ENCODE measurements at places on chromosomes 3 and 15.

DNA sequence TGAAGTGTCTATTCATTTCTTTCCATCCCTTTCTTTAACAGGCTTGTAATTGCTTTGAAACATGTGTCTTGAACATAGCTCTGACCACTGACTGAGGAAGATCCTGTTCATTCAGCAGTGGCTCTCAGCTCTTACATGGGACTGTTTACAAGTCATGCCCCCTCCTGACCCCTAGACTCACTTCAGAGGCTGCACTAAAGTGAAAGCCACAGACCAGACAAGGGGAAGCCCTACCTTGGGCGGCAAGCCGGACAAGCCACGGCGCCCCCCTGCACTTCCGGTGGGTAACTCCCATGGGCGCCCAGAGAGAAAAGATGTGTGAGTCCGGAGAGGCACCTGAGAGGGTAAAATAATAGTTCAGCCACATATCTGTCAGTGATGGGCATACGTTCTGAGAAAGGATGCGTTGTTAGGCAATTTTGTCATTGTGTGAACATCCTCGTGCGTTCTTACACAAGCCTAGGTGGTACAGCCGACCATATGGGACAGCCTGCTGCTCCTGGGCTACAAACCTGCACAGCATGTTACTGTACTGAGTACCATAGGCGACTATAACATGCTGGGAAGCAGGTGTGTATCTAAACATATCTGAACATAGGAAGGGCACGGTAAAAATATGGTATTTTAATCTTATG is 116.2 kb downstream of the CHSY1 start:
- DNase-seq, result no peak

DNA sequence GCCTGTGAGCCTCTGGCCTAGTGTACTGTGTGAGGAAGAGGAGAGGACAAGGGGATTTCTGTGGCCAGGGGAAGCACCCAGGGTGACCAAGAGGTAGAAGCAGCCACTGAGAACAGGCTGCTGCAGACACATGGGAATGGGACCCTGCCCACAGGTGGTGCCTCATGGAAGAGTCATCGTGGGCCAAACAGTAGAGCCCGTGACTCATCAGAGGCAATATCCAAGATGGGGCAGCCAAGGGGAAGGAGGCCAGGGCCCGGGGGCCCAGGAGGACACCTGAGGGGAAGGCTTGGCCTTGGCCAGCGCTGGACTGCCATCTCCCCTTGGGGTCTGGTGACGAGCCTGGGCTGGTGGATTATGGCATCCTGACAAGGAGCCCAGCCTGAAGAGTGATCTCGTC is 275.0 kb upstream of the LYSMD4 start:
- no peak for DNase-seq

DNA sequence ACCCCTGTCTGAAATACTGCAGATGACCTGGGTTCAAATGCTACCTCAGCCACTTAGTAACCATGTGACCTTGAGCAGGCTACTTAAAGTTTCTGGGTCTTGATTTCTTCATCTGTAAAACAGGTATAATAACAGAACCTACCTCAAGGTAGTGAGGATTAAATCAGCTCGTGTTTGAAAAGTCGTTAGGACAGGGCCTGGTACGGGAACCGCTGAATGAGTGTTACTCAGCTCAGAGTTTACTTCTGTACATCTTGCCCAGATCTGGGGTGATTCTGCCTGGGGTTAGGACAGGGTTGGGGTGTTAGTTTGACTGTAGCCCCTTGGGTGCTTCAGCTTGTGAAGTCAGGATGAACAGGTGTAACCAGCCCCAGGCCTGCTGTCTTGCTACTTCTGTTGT is 1.8 kb downstream of the SEMA4B start:
- DNase-seq, result no peak

DNA sequence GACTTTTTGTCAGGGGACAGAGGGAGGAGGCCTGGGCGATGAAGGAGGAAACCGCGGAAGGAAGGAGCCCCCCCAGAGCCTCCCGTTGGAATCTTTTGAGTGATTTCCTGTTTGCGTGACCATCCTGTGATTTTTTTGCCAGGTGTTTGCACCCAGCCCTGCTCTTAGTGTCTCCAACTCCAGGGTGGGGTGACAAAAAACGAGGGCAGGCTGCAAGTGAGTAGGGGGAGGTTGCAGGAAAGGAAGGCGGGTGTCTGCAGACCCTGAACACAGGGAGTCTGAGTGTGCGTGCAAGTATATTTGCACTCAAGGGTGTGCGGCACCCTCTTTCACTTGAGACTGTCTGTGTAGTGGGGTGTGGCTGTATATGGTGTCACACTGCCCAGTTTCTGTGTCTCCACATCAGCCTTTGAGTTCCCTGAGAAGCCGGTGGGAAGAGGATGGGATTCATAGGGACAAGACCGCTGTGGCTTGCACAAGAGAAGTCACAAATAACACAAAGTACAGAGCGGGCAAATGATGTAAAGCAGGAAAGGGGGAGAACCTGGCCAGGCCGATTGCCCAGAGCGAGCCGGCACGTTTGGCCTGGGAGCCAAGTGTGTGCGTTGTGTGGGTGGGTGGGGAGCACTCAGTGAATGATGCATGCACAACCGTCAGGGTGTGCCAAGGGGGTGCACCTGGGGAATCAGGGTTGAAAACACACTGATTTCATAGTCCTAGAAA is 6.6 kb downstream of the ISLR2 start:
- no peak for DNase-seq

GRCh38 chr3:131903988-131904415 is 130.8 kb downstream of the CPNE4 start:
- no peak for DNase-seq

- DNase-seq, result no peak
Measured at GRCh38 chr15:46166750-46167149, 531.9 kb downstream of the SQOR start.

DNA sequence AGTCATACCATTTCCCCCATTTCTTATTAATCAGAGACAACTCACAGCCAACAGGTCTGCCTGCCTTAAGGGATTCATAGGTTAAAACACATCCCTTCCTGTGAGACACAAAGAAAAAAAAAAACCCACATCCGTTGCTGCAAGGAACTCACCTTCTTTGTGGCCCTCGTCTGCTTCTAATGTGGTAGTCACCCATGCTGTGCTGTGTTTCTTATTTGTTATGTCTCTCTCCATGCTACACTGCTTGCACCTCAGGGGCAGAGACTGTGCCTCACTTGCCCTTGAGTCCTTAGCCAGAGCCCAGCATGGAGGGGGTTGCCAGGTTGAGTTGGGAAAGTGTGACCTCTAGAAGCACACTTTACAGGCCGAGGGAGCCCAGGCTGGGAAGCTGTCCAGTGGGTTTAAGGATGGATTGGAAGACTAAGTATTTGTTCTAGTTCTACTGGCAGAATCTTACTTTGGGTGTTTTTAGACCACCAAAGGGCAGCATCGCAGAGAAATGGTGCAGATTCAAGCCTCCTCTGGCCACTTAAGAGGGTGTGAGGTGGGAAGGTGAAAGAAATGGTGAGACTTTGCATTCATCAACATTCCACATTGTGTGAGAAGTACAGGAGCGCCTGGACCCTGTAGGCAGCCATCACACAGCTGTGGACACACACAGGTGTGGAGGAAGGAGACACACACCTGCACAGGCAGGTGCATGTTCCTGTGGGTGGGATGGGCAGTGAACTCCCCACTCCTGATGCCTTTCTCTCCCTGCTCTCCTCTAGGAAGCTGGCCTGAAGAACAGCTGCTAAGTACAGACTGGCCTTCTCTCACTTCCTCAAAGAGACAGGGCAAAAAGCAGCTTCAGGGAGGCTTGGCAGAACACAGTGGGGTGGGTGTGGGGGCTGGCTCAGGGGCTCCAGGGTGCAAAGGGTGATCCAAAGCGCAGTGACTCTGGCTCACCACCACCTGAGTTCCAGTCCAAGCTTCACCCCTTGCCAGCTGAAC is 48.8 kb downstream of the GLB1 start:
- peak; percentile 55 for DNase-seq

DNA sequence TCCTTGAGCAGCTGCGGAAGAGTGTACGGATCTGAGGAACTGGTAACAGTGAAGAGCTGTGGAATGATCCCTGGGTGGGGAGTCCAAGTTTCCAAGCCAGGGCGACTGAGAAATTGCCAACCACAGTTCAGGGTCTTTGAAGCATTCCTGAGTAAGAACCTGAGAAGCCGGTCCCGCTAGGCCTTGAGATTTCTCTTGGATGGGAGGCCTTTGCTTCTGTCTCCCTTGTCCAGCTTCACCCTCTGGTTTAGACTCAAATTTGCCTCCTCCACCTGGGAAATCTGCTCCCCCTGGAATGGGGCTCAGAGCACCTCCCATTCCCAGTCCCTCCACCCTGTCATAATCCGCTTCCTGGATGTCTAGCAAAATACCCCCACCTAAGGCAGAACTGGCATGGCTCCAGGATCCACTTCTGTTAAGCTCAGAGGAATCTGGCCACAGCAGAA is 127.7 kb upstream of the DLG1 start:
- no peak for DNase-seq

GRCh38 chr3:124089214-124089613 is 97.3 kb upstream of the ROPN1 start:
- no peak for DNase-seq

GRCh38 chr3:13132281-13132680 is 59.1 kb upstream of the IQSEC1 start:
- no peak for DNase-seq

DNA sequence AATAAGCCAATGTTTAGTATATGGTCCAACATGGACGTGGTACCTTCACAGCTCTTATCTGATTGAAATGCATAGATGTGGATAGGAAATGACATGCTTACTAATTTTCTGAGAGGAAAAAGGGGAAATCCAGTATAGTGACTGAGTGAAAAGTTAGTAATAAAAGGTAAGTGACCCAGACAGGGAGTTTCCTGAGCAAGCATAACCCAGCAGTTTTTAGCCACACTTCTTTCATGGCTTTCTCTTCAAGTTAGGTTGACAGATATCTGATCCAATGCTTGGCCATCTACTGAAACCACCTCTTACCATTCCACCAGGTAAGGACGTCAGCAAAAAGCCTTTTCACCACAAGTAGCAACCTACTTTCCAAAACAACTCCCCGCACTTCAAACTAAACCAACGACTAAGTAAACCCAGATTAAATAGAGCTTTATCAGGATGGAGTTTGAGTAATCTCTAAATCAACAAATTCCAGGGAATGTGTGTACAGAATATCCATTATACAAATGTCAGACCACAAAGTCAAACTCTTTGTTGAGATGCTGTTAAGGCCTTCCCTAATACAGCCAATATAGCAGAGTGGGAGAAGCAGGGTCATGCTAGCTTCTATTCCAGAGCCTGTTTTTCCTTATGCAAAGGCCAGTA is 329.7 kb downstream of the RORA start:
- DNase-seq, result no peak

DNA sequence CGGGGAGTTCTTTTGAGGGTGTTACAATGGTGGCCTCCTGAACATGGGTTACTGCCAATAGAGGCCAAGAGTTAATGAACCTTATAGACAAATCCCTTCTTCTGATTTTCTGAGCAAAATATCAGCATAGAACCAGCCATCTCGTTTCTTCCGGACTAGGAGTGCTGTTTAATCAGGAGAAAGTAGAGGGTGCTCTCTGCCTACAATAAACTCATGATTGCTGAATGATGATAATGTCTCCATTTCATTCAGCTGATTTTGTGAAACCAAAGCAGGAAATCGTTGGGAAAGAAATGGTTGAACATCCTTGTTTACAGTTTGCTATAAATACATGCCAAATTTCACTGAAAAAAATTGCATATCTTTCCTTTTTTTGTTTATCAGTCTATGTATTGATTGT is 142.8 kb upstream of the PLSCR5 start:
- DNase-seq, result no peak

- DNase-seq, result no peak
Measured at GRCh38 chr3:133479895-133480669, 80.2 kb downstream of the BFSP2 start.

GRCh38 chr3:189108735-189109134 is 63.0 kb upstream of the TPRG1 start:
- no peak for DNase-seq

- no peak for DNase-seq
Measured at GRCh38 chr15:25345943-25346342, 92.9 kb downstream of the UBE3A start.

DNA sequence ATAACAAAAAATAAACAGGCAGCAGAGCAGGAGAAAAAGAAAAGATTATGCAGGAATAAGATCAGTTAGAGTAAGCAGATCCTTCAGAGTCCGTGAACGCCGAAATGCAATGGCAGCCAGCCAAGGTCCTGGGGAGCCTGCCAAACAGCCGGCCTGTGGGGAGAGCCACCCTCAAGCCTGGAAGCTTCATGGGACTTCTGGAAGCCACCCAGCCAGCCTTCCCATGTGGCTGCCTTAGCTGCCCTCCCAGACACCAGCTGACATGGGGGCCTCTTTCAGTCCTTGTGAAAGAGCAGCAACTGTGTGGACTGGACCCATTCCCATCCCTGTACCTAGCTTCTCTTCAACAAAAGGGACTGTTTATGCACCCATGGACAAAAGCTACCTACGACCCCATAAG is 64.9 kb upstream of the RAD18 start:
- DNase-seq, result no peak

GRCh38 chr15:83612226-83612625 is 41.7 kb upstream of the ADAMTSL3 start:
- no peak for DNase-seq

GRCh38 chr3:42988566-42988965 is 9.5 kb downstream of the GASK1A start:
- no peak for DNase-seq

GRCh38 chr3:23701716-23702597 is 103.8 kb upstream of the UBE2E1 start:
- DNase-seq, result no peak

GRCh38 chr3:191388823-191389222 is 58.5 kb upstream of the UTS2B start:
- DNase-seq, result no peak

- no peak for DNase-seq
Measured at GRCh38 chr15:60424006-60424405, 26.2 kb upstream of the ANXA2 start.

GRCh38 chr3:150458001-150458400 is 49.9 kb downstream of the TSC22D2 start:
- DNase-seq, result no peak

- no peak for DNase-seq
Measured at GRCh38 chr15:50051811-50052419, 67.1 kb downstream of the ATP8B4 start.

- no peak for DNase-seq
Measured at GRCh38 chr15:96035635-96036034, 294.9 kb upstream of the NR2F2 start.

DNA sequence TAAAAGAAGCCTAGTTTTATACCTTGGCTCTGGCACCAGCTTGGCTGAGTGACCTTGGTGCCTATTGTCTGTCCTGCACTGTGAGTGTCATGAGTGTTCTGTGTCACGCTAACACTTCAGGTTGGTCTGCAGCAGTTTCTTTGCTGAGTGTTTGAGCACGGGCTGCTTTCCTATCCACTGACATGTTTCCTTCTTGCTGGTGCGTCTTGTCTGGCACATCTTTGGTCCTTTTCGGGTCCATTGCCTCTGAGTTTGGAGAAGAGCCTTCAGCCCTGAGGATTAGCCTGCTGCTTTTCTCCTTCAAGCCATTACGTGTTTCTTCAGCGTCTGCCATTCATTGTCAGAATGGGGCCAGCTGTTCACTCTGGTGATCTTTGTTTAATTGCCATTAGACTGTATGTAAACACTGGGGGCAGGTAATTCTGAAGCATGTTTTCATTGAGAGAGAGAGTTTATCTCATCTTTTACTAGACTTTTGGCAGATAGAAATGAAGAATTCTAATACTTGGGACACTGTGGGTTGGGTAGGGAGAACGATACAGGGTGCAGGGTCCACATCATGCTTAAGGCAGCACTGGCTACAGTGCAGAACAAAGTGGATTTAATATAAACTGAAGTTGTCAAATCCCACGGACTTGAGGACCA is 55.5 kb downstream of the LRRC28 start:
- DNase-seq, result no peak

Measured in activated T-cell treated with anti-CD3 and anti-CD28 coated beads, Interleukin-2, amount 50 U/mL, for 1 hour (primary cell).